ENCODE measurements at places on chromosomes 7 and 10.

GRCh38 chr7:134419085-134419484 is 39.8 kb downstream of the AKR1B1 start:
- no peak for DNase-seq

DNA sequence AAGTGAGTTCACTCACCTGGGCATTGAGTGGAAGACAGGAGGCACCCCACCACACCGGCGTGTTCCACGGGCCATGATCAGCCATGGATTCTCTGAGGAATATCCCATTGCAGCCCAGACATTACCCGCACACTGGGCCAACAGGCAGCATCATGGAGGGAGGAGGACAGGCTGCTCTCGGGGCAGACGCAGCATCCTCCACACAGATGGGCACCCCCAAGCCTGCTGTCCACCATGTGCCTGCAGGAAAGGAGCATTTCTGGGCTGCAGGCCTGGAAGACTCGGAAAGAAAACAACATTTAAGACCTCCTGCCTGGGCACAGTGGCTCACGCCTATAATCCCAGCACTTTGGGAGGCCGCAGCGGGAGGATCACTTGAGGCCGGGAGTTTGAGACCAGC is 71.0 kb upstream of the SH2B2 start:
- DNase-seq, result no peak

GRCh38 chr10:22766693-22767092 is 52.3 kb upstream of the PIP4K2A start:
- DNase-seq, result no peak

DNA sequence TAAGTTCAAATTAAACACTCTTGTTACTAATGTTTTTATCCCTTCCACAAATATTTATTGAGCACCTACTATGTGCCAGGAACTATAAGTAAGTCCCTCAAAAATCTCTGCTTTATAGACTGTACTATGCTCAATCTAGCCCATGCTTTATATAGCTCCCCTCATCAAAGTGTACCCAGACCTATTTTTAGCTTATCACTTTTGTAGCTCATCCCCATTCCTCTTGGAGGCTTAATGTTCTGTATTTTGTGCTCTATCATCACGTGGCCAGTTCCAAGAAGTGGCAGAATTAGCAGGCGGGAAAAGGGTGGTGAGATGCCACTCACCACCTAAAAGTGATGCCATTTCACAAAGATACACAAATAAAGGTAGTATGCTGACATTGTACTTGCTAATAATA is 138.1 kb upstream of the BET1 start:
- no peak for DNase-seq

DNA sequence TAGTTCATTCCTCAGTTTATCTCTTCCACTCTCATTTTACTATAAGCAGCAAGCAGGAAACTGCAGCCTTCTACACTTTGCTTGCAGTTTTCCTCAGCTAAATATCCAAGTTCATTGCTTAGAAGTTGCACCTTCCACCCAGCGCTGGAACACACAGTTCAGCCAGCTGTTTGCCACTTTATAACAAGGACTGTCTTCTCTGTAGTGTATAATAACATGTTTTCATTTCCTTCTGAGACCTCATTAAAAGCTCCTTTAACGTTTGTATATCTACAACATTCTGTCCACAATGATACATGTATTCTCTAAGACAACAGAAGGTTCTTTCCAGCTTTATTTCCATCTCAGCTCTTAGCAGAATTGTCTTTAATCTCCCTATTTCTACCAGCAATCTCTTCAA is 74.1 kb downstream of the GNAI1 start:
- DNase-seq, result no peak

- no peak for DNase-seq
Observed at GRCh38 chr10:24465891-24466818, 257.2 kb downstream of the KIAA1217 start.

DNA sequence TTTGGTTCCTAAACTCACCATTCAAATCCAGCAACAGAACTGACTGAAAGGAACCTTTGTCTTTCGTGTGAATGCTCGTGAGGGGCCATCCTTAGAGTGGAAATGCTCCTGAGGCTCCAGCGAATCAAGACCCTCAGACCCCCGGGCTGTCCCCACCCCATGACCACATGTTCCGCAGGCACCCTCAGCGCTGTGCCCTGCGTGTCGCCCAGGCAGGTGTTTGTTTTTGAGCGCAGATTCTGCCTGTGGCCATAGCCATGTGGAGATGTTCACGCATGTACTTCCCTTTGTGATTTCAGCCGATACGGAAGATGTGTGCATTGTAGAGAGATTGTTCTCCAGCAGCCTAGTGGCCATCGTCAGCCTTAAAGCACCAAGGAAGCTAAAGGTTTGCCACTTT is 24.2 kb downstream of the WIPI2 start:
- DNase-seq, result no peak

DNA sequence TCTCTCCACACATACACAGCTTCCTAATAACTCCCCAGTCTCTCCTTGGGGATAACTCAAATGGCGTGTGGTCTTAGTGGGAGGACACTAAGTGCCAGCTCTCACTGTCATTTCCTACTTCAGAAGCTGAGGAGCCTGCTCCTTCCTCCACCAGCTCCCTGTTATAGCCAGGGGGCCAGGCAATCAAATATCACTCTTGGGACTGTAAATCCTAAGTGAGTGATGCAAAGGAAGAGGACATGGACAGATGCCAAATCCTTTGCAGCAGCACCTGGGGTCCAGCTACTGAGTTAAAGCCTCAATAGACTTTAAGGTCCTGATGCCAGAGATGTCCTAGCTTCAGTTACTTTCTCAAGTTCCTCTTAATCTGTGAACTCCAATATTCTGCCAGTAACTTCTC is 34.1 kb downstream of the SEM1 start:
- no peak for DNase-seq

DNA sequence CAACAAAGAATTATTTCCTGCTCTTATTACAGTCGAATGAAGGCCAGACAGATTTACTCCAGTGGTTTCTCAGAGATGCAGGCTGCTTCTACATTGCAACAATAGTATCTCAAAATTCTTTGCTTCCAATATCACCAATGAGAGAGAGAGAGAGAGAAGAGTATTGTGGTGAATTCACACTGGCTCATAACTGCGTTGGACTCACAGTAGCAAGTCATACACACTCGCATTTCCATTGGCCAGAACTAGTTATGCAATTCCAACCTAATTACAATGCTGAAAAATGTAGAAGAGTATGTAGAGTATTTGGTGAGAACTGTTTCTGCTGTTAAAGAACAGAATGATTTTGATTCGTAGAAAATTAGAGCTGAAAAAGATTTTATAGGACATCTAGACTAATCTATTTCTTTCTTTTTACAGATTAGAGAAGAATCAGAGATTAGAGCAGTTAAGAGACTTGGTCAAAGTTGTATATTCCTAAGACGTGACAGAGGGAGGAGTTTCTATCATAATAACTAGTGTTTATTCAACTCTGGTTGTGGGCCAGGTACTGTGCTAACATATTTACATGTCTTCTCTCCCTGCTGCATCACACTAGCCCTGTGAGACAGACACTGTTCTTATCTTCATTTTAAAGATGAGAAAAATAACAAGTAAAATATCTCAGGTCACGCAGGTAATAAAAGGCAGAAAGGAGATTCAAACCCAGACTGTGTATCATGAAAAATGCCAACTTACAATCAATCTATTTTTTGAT is 34.6 kb upstream of the PDK4 start:
- no peak for DNase-seq

GRCh38 chr7:102417105-102417504 is 16.3 kb upstream of the ORAI2 start:
- DNase-seq, result no peak

GRCh38 chr10:8133146-8133545 is 78.7 kb downstream of the GATA3 start:
- DNase-seq, result peak; percentile 52

- peak; percentile 75 for DNase-seq
Observed at GRCh38 chr7:151351967-151352366, 10.4 kb downstream of the NUB1 start.

- DNase-seq, result peak; percentile 86
Observed at GRCh38 chr7:19404912-19405329, 259.7 kb upstream of the FERD3L start.

- DNase-seq, result no peak
Observed at GRCh38 chr7:108589874-108590273, 20.2 kb downstream of the DNAJB9 start.

DNA sequence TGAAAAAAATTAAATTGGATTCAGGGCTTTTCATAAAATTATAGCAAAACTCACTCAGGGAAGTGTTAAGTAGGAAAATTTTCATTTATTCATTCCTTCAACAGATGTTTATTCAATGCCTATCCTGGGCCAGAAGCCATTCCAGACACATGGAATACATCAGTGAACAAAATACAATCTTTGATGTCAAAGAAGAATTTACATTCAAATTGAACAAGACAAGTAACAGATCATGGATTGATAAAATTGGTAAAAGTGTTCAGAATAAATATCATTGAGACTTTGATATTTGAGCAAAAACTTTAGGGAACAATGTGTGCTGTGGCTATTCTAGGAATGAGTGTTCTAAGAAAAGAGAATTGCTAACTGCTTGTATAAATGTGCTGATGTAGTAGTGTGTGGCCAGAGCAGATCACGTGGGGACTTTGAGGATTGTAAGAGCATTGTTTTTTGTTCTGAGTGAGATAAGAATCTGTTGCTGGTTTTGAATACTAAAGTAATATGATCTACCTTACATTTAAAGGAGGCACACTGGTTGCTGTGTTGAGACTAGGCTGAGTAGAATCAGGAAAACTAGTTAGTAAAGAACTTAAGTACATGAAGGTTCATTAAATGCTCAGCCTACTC is 957.2 kb downstream of the PCDH15 start:
- no peak for DNase-seq

GRCh38 chr7:40283391-40283790 is 148.6 kb downstream of the SUGCT start:
- DNase-seq, result no peak

- DNase-seq, result peak; percentile 39
Observed at GRCh38 chr7:127417346-127417745, 24.8 kb upstream of the ZNF800 start.

- DNase-seq, result no peak
Observed at GRCh38 chr7:3957472-3958108, 656.5 kb downstream of the SDK1 start.

- DNase-seq, result peak; percentile 92
Observed at GRCh38 chr7:26156451-26157420, 4.7 kb downstream of the NFE2L3 start.

GRCh38 chr10:119853574-119853973 is 19.1 kb downstream of the MCMBP start:
- no peak for DNase-seq

GRCh38 chr7:80661729-80662128 is 23.3 kb downstream of the CD36 start:
- DNase-seq, result no peak

GRCh38 chr7:126843336-126843735 is 409.4 kb downstream of the GRM8 start:
- no peak for DNase-seq

GRCh38 chr10:60073781-60074656 is 167.7 kb upstream of the CCDC6 start:
- no peak for DNase-seq

- DNase-seq, result peak; percentile 41
Observed at GRCh38 chr10:5434017-5434753, 21.8 kb downstream of the NET1 start.

DNA sequence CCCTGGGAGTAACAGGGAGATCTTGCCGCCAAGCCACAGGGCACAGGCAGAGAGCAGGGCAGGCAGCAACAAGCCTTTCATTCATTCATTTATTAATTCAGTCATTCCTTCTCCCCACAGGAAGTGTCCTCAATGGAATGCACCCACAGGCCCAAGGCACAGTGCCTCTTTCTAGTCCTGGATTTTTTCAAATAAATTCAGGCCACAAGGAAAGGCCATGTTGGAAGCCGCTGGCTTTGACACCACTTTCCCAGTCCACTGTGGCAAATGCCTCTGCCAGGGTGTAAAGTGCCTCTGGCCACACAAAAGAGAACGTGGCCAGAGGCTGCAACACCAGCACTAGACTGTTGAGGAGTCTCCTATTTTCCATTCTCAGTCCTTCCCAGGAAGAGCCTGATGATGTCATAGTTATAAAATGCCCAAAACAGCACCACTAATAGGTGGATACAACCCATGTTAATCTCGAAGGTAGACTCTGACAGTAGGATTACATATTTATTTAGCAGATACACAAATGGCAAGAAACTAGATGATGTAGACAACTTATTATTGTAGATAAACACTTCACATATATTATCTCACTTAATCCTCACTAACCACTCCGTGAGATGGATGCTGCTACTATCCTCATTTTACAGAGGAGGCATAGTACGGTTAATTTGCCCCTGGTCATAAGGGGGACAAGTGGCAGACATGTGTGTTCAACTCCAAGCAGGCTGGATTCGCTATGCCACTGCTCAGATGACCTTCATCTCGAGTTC is 5.5 kb downstream of the JAZF1 start:
- DNase-seq, result no peak

GRCh38 chr10:132692311-132692710 is 93.6 kb downstream of the NKX6-2 start:
- DNase-seq, result no peak

DNA sequence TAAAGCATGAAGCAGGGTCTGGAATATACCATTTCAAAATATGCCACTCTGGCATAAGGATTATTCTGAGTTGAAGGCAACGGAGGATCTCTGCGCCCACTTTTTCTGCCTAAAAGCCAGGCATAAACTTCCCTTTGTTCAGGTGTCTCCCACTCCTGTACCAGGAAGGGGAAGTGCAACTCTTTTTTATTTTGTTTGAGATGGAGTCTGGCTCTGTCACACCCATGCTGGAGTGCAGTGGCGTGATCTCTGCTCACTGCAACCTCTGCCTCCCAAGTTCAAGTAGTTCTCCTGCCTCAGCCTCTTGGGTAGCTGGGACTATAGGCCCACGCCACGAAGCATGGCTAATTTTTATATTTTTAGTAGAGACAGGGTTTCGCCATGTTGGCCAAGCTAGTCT is 18.2 kb downstream of the SVIL start:
- no peak for DNase-seq

- no peak for DNase-seq
Observed at GRCh38 chr10:79055892-79056291, 12.9 kb upstream of the ZMIZ1 start.

- DNase-seq, result no peak
Observed at GRCh38 chr7:116298576-116298975, 88.2 kb downstream of the TES start.

GRCh38 chr10:69331161-69331560 is 52.9 kb downstream of the HK1 start:
- DNase-seq, result no peak

DNA sequence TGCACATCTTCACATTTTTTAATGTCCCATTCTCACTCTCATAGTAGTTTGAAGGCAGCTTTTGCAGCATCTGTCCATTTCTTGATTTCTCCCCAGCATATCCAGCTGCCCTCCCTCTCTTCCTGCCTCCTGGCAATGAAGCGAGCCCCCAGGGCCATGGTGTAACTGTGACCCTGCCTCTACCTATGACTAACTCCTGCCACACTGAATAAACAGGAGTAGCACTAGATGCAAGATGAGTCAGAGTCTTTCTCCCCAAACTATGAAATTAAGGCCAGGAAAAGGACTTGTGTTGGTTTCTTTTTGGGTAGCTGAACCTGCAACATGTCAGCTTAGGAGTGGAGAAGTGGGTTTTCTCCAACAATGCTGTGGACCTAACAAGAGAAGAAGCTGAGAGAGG is 329.0 kb downstream of the RNLS start:
- DNase-seq, result no peak

- DNase-seq, result no peak
Observed at GRCh38 chr10:83987216-83987615, 152.1 kb upstream of the GHITM start.

Measured in inflammatory macrophage treated with lipopolysaccharide for 4 hours (primary cell).